ENCODE measurements at places on chromosomes 2 and 18. TPM values are rescaled to one million over a fixed set of nuclear protein-coding genes. Genes with fewer than 3 reads are reported as not detected.

GRCh38 chr18:45731716-45732115 is 7.7 kb downstream of the SLC14A1 start:
- peak; percentile 32 for DNase-seq

TWIST2 gene
- 58.7 TPM for total RNA-seq

DNA sequence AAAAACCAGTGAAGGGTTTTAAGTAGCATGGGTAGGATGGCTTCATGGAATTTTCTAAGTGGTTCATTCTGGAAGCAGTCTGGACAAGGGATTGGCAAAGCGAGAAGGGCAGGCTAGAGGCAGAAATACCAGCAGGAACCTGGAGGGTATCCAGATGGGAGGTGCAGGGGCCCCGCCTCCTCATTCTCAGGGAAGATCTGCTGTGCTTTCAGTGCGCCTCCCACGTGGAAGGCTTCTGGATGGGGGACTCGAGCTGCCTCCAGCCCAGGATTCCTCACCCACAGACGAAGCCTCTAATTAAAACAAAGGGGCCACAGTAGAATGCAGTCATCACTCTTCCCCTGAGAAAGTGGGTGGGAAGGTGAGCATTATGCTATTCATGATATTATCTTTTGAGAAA is 79.8 kb downstream of the VSNL1 start:
- DNase-seq, result no peak

TMEM247 gene
- total RNA-seq, result 0.32 TPM

DNA sequence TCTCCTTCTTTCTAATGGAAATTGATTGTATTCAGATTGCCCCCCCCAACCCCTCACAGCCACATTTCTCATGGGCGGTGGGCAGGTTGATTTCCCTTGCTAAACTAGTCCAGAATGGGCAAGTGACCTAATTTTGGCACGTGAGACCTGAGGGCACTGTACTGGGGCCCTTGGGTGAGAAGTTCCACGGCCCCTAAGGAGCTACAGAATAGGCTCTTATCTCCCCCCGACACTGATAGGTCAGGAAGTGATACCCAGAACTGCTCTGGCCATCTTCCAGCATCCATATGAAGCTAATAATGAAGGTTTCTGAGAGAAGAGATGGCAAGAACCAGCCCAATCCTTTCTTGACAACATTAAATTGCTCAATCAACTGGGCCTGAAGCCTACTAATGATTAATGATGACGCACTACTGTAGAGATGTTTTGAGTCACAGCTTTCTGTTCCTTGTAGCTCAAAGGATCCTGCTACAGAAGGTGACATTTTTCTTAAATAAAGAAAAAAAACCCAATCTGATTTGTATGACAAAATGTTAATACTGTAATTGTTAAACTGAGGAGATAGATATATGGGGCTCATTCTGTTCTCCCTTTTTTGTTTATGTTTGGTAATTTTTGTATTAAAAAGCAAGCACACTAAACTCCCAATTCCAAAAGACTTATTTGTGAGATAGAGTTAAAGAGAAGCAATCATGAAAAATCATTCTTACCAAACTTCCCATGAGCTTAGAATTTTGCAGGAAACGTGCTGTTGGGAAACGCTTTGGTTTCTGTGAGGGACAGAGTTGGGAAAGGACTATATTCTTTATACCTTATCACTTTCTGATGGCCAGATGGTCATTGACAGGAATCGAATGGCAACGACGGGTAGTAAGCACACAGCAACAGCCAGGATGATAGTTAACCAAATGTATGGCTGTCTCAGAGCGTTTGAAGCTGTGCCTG is 28.2 kb upstream of the NARS1 start:
- DNase-seq, result peak; percentile 76

DNA sequence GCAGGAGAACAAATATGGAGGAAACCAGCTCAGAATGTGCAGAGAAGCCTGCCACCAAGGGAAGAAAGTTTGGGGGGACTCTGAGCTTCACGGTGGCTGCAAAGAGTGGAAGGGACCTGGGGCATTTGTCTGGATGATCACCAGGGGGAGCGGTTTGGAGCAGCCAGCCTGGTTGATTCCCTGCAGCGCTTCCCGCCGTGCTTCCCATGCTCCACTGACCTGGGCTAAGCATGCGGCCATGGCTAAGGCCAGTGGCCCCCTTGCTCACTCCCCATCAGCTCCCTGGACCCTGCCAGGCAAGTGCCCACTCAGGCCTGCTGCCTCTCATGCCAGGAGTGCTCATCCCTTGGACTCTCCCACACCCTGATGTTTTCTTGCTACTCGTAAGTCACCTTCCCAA is 27.0 kb downstream of the NTSR2 start:
- DNase-seq, result no peak

DNA sequence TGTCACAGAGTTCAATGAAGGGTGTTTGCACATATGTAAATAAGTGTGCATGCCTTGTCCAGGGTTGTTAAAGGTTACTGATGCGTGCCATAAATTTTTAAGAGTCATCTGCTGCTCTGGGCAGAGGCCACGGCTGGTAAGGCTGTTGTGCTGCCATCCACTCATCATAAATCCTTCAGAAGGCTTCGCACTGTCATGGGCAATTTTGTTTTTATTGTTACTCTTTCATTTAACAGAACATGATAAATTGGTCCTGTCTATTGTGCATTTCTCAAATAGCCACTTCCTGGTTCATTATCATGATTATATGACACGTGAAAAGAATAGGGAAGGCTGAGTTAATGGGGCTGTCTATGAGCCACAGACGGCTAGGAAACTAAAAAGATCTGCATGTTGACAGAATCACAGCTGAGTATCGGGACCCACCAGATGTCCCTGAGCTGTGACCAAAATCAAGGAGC is 634.3 kb upstream of the SOX11 start:
- no peak for DNase-seq

All from fibroblast of villous mesenchyme (primary cell).